ENCODE measurements at places on chromosomes 6 and 20.

DNA sequence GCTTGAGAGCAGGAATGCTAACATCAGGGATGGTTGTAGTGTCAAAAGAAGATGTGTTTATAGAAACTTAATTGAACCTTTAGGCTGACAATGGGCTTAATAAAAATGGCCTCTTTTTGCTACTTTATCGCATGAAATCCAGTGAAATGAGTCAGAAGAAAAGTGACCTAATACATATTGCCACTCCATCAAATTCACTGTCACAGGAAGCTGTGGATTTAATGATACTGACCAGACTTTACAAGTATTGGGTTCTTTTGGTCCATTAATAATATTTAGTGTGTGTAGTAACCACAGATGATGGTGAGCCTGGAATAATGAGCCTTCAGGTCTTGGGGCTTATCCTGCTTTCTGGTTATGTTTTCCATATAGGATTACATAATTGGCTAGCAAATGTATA lies 231.8 kb upstream of the GMDS start:
- no peak for DNase-seq

GRCh38 chr6:34581561-34581920 lies 25.4 kb upstream of the SPDEF start:
- DNase-seq = no peak

- no peak for DNase-seq
Measured at GRCh38 chr6:145758113-145758512, 22.8 kb upstream of the EPM2A start.

GRCh38 chr6:133805876-133806275 lies 83.0 kb upstream of the TCF21 start:
- DNase-seq = no peak

DNA sequence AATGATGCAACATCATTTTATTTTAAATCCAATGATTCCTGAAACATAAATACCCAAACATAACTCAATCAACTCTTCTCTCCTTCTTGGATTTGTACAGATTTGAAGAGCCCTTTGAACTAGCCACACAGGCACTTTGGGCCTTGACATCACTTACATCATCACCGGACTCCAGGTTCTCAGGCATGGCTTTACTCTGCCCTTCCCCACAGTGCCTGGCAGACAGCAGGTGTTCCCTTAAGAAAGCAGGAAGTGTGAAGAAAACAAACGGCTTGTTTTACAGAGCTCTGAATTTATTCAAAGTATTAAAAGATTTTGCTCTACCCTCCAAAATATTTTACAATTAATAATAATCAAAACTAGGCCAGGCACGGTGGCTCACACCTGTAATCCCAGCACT lies 54.8 kb upstream of the GCM1 start:
- DNase-seq = no peak

DNA sequence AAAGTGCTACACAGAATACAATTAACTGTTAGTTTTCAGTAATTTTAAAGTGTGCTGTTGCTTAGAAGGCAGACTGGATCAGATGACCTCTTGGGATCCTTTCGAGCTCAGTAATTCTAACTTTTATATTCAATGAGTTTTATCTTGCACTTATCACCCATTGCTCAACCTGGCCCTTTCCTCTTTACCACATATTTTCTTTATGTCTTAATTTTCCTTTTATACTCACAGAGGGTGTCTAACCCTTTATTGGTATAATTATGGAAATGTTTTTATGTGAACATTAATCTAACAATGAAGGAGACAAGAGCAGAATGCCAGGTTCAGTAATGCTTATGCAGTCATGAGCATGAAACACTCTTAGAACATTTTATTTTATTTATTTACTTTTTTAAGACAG lies 39.7 kb upstream of the CARMIL1 start:
- DNase-seq = no peak

Measured in NCI-H345 (cell line).